ENCODE measurements at places on chromosomes 11 and 22. TPM values are rescaled to one million over a fixed set of nuclear protein-coding genes. Genes with fewer than 3 reads are reported as not detected.

DNA sequence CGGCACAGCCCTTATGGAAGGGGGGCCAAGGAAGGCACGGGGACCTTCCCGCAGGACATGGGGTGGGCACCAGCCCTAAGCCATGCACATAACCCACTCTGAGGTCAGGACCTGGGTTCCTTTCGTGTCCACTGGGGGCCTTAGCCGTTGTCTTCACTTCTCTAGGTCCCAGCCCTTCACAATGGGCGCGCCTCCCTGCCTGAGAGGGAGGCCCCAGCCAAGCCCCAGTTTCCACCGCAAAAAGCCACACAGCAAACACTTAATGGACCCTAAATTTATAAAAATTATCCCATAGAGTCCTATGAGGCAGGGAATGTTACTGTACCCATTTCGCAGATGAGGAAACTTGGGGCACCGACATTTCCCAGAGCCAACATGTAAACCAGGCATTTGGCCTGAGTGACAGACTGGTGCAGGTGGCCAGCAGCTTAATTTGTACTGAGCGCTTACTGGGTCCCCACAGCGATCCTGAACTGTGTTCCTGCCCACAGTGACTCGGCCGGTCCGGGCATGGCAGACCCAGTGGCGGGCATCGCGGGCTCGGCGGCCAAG is 1.2 kb downstream of the GAS2L1 start:
- H3K27me3 ChIP-seq, result no peaks in the 10 kb centered on the region
- H3K4me1 ChIP-seq, result peaks cover 70% of the 10 kb centered on the region
- H3K36me3 ChIP-seq, result no peaks in the 10 kb centered on the region
- peak overlapping the region; percentile 88 for H3K4me3 ChIP-seq
- DNase-seq, result no peak

DNA sequence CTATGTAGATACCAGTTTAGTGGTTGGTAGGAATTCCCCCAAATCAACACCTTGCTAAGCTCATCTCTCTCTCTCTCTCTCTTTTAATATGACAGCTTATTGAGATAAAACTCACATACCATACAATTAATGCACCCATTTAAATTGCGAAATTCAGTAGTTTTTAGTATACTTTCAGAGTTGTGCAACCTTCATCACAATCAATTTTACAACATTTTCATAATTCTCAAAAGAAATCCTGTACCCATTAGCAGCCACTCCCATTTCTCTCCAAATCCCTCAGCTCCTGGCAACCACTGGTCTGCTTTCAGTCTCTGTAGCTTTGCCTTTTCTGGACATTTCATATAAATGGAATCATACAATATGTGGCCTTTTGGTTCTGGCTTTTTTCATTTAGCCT is 13.3 kb downstream of the NNMT start:
- H3K4me3 ChIP-seq, result no peak overlapping the region
- H3K27ac ChIP-seq, result peak overlapping the region; percentile 78
- H3K4me1 ChIP-seq, result peaks cover 35% of the 10 kb centered on the region
- H3K36me3 ChIP-seq, result peaks cover 14% of the 10 kb centered on the region
- no peaks in the 10 kb centered on the region for H3K27me3 ChIP-seq

DNA sequence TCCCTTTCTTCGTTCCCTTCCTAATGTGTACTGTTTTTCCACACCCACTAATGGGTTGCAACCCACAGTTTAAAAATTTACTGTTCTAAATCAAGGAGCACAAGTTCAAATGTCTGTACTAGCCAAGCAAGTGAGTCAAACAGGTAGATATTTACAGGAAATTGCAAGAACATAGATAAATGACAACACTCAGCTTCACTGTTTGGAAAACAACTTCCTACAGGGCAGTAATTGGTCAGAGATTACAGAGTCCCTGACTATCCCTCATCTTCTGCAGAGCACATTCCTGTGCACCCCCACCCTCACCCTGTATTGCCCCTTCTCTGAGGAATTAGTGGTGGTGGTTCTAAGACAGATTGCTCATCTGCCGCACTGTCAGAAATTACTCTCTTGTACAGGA is 1.9 kb downstream of the SERPING1 start:
- DNase-seq, result no peak
- H3K27ac ChIP-seq, result peak overlapping the region; percentile 92
- no peaks in the 10 kb centered on the region for H3K27me3 ChIP-seq
- peaks cover 3% of the 10 kb centered on the region for H3K36me3 ChIP-seq
- peak overlapping the region; percentile 51 for H3K4me3 ChIP-seq
- H3K4me1 ChIP-seq, result peaks cover 20% of the 10 kb centered on the region

The GSTT2B gene
- total RNA-seq, result 3.2 TPM

DNA sequence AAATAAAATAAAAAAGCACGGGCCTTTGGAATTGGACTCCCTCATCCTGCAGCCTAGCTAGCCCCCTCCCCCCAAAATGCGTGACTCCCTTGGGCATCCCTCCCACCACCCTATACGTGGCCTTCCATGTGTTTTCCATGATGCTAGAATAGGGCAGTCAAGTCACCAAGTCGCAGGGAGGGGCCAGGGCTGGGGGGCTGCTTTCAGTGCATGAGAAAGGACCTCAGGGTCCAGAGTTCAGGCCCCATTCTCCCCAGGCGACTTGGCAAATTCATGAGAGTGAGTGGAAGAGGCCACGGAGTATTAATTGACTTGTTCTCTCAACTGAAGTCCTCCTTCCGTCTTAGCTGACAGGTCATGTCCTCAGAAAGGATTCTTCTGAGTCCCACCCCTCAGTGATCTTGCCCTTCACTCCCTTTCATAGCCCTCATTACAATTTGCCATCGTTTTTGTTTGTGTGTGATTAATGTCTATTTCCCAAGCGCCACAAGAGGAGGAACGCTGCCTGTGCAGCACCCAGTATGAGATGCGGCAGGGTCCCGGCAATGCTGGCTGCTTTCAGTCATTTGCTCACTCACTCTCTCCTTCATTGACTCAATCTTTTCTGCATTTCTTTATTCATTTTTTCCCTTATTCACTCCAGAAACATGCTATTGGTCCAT is 17.4 kb downstream of the LRRC32 start:
- peaks cover 39% of the 10 kb centered on the region for H3K4me1 ChIP-seq
- H3K36me3 ChIP-seq, result peaks cover 4% of the 10 kb centered on the region
- no peak overlapping the region for H3K4me3 ChIP-seq
- peak overlapping the region; percentile 24 for H3K27ac ChIP-seq

The OR4X1 gene
- not detected for total RNA-seq

DNA sequence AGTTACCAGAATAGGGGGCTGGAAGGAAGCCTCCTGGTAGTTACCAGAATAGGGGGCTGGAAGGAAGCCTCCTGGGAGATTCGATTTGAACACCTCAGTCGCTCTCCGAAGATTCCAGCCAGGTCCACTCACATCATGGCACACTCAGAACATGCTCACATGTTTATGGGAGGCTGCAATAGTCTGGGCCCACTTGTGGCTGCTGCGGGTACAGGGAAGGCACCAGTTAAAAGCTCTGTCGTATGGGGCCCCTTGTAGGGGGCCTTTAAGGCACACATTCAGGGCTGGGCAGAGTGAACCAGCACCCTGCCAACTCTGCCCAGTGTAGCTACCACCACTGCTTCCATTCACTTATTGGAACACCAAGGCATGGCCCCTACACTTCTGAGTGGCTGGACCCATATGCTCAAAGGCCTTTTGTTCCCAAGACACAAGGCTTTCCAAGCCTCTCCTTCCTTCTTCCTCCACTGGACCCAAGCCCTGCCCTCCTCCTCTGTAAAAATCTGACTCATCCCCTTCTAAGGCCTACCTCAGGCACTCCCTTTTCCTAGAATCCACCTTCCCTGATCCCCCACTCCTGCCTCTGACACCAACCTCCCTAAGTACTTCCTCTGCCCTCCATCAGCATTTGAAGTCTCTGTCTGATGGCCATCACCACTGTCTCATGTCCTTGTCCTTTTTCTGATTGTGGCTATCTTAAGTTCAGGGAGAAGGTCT is 28.0 kb downstream of the USP35 start:
- peaks cover 60% of the 10 kb centered on the region for H3K36me3 ChIP-seq
- DNase-seq, result no peak
- H3K27me3 ChIP-seq, result no peaks in the 10 kb centered on the region

The PGR gene
- total RNA-seq, result 0.64 TPM

DNA sequence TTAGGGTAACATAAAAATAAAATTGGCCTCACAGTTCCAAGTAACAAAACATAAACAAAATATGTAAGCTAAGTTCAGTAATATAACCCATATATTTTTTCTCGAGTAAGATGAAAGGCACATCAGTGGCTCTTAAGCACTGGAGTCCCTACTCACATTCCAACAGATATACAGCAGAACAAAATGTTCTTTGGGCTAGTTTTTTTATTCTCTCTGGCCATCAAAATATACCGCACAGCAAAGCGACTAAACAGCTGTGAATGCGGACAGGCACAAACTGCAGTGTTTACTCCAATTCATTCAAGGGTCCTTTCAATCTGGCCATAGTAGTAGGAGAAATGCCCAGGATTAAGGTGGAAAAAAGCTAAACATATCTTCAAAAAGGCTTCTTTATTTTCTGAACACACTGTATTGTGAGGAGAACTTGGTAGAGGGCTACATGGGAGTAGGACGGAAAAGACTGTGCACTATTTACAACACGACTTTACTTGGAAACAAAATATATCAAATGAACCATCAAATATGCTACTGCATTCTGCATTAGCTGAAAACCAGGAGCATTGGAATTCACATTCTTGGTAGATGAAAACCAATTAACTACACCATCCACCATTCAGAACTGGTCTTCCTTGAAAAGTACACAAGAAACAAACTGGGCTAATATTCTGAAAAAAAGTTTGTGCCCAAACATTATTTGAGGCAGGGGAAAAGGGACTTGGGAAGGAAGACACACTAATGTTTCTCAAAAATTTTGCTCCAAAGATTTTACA is 4.4 kb downstream of the CDON start:
- peaks cover 59% of the 10 kb centered on the region for H3K4me1 ChIP-seq
- DNase-seq, result no peak
- H3K27ac ChIP-seq, result peak overlapping the region; percentile 62
- H3K27me3 ChIP-seq, result no peaks in the 10 kb centered on the region
- peak overlapping the region; percentile 19 for H3K4me3 ChIP-seq

Data from suprapubic skin (tissue), 4 donors.